Fibroblast of lung (primary cell): ENCODE measurements at places on chromosomes 12 and 14. TPM values are rescaled to one million over a fixed set of nuclear protein-coding genes. Genes with fewer than 3 reads are reported as not detected.
A peak's percentile ranks its signal among the peaks of the same experiment; 100 is the strongest.

DNA sequence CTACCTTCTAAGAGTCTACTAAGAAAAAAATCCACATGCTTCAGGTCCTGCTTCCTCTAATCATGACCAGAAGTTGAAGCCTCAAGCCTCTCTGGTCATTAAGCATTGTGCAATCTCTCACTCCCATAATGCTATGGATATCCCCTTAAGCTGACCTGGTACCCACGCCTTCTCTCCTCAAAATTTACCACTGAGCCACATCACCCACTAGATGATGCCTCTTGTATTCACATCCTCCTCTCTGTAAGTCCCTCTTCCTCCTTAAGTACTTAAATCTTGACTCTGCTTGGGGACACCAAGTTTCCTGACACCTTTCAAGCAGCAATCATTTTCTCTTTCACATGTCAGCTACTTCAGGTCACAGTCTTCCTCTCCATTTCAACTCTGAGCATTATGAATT, 9.8 kb downstream of the GALNT4 start:
- H3K27ac ChIP-seq = no peak overlapping the region
- no peaks in the 10 kb centered on the region for H3K4me1 ChIP-seq
- no peak for DNase-seq
- no peak overlapping the region for H3K4me3 ChIP-seq
- no peaks in the 10 kb centered on the region for H3K36me3 ChIP-seq

DNA sequence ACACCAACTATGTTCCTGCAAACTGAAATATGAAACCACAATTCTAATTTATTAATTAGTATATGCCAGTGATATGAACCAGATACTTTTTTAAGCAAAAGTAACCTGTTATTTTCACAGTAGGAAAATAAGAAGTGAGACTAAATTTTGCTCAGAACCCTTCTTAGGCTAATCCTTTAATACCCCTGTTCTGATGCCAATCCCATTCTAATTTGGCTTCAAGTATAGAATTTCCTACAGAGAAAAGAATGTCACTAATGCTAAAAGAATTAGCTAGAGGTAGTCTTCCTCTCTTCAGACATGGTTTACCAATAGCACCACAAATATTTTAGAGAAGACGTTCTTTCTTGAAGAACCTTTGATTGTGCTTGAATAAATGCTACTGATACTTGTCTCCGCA, 758.4 kb downstream of the FLRT2 start:
- H3K4me1 ChIP-seq = no peaks in the 10 kb centered on the region
- no peaks in the 10 kb centered on the region for H3K36me3 ChIP-seq
- no peaks in the 10 kb centered on the region for H3K27me3 ChIP-seq
- H3K4me3 ChIP-seq = no peak overlapping the region
- no peak for DNase-seq
- no peak overlapping the region for H3K27ac ChIP-seq

DNA sequence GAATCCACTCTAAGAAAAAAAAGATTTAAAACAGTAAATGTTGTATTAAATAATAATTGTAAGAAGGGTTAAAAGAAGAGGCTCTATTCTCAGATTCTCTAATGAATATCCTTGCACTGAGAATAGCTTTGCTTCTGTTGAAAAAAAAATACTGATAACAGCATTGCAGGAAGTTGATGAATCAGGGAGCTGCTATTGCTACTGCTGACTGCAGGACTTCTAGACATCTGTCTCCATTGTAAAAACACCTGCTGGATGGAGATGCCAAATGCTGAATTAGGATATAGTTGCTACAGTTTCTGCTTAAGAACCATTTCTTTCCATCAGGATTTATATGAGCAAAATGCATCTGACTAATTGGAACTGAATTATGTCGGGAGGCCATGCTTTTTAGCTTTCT, 50.3 kb upstream of the ANP32D start:
- peak; percentile 37 for DNase-seq
- H3K4me1 ChIP-seq = no peaks in the 10 kb centered on the region
- H3K27me3 ChIP-seq = no peaks in the 10 kb centered on the region
- no peak overlapping the region for H3K27ac ChIP-seq
- no peaks in the 10 kb centered on the region for H3K36me3 ChIP-seq

DNA sequence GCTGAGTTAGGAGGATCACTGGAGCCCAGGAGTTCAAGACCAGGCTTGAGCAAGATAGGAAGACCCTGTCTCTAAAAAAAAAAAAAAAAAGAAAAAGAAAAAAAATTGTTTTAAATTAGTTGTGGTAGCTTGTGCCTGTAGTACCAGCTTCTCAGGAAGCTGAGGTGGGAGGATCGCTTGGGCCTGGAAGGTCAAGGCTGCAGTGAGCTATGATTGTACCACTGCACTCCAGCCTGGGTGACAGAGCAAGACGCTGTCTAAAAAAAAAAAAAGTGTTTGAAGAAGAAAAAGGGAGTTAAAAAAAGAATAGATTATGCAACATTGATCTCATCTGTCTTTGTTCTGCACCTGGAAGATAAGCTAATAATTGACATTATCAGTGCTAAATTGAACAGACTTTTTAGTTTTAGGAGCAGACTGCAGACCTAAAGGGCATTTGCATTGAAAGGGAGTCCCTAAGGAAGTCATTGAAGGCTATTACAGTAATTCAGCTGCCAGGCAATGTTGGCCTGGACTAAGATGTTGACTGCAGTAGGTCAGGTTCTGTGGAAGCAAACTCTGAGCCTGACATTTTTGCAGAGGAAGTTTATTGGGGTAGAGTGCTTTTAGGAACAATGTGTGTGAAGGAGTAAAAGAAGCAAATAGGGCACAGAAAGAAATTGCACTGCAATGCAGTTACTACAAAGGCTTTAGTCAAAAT, 215.8 kb downstream of the PCNX1 start:
- H3K4me1 ChIP-seq = peaks cover 2% of the 10 kb centered on the region
- H3K27ac ChIP-seq = no peak overlapping the region
- no peaks in the 10 kb centered on the region for H3K27me3 ChIP-seq
- no peak overlapping the region for H3K4me3 ChIP-seq

DNA sequence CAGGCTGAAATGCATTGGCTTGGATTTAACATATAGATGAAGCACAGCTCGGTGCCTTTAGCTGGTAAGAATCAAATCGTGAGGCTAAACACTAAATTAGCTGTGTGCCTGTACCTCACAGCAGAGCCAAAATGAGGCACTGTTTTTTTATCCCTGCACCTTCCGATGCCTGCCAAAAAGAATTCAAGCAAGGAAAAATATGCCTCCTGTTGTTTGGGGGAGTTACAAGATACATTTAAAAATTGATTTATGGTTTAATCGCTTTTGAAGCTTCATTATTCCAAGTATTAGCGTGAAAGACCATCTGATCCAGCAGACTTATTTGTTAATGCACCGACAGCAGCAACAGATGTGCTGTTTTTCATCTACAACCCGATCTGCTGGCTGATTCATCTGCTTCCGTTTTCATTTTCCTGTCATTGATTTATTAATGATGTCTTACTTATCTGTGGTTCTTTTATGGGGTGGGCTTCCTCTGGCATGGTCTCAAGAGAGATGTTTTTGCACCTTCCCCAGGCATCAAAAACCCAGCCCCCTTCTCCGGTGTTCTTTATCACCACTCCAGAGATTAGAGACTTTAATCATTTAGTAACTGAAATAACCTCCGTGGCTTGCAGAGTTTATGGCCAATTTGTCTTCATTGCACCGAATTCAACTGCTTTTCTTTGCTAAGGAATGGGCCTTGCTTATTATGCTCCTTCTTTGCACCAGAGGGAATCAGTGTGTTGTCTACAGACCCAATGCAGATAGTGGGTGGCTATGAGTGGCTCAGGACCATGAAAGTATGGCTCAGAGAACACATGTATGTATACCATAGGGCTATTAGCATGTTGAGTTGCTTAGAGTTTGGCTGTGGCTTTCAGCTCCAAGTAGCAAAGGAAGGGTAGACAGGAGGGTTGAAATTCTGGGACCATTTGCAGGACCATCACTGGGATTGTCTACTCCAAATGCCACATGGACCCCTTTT, 166.8 kb upstream of the TMEM260 start:
- no peak overlapping the region for H3K4me3 ChIP-seq
- no peak for DNase-seq
- H3K27me3 ChIP-seq = peaks cover 3% of the 10 kb centered on the region
- no peaks in the 10 kb centered on the region for H3K4me1 ChIP-seq

- no peaks in the 10 kb centered on the region for H3K36me3 ChIP-seq
- peak; percentile 16 for DNase-seq
- H3K27ac ChIP-seq = peak overlapping the region; percentile 88
- no peaks in the 10 kb centered on the region for H3K27me3 ChIP-seq
Measured at GRCh38 chr12:16348435-16349130, 1.1 kb downstream of the MGST1 start.

DNA sequence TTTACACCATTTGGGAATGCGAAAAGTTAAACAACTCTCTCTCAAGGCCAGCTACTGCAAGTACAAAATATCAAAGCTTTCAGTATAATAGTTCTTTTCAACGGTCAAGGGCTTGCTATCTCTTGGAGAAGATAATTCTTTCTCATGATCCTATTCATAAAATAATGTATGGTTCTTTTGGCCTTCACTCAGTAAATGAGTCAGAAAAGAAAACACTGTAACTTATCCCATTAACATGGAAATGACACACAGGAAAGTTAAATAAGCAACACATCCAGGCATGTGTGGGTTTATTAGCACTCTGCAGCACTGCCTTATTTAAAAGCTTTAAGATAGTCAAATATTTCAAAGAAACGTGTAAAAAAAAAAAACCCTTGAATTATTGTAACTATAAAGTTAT, 36.9 kb downstream of the ZFC3H1 start:
- H3K36me3 ChIP-seq = peaks cover 14% of the 10 kb centered on the region
- H3K27ac ChIP-seq = no peak overlapping the region
- no peak overlapping the region for H3K4me3 ChIP-seq

DNA sequence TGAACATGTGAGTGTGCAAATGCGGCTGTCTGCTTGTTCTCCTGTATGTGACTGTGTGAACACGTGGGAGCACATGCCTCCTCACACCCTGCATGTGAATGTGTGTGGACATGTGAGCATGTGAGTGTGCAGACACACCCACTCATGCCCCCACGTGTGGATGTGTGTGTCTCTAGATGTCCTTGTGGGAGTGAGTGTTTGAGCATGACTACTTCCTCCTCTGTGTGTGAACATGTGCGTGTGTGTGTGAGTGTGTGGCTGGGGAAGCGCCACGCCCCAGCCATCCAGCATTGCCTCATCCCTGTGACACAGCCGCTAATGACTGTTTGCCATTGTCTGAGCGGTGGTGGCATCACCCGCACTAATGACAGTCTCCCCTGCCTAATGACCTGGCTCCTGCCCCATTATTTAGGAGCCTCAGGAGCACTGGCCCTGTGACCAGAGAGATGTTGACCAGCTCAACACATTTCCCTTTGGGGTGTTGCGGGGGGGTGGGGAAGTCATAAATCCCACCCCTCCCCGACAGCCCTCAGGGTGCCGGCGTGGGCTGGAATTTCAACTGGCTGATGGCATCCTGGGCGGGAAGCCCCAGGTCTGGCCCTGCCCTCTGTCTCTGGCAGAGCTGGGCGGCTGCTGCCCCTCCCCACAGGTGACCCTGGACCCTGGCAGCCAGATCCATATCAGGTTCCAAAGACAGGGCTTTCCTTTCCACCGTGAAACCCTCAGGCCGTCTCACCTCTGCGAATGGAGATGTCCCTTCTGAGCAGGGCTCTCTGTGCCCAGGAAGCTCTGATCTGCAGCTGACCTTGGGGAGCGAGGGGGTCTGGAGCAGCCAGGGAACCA, 11.5 kb upstream of the KRT80 start:
- H3K36me3 ChIP-seq = no peaks in the 10 kb centered on the region
- H3K4me1 ChIP-seq = peaks cover 20% of the 10 kb centered on the region
- no peaks in the 10 kb centered on the region for H3K27me3 ChIP-seq
- H3K27ac ChIP-seq = no peak overlapping the region

DNA sequence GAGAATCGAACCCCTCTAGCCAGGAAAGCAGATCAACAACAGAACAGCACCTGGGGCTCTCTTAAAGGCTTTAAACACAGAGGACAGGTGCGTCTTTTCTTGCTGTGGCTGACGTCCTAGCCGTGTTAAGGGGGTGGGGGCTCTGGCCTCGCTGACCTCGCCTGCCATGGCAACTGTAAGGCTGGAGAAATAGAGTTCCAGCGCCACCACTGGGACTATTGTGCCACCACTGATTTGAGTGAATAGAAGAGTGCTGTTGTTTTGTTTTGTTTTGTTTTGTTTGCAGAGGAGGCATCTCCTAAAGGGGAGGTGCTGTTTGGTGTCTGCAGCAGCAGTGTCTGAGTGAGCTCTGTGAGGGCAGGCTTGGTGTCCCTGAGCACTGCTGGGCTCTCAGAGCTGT, 34.2 kb upstream of the PRMT8 start:
- H3K36me3 ChIP-seq = no peaks in the 10 kb centered on the region
- no peak overlapping the region for H3K4me3 ChIP-seq
- no peak overlapping the region for H3K27ac ChIP-seq

GRCh38 chr14:105490267-105490571, 827 bp upstream of the TEDC1 start:
- no peak for DNase-seq
- H3K36me3 ChIP-seq = no peaks in the 10 kb centered on the region
- peak overlapping the region; percentile 66 for H3K4me3 ChIP-seq
- peaks cover 19% of the 10 kb centered on the region for H3K27me3 ChIP-seq
- peaks cover 4% of the 10 kb centered on the region for H3K4me1 ChIP-seq

DNA sequence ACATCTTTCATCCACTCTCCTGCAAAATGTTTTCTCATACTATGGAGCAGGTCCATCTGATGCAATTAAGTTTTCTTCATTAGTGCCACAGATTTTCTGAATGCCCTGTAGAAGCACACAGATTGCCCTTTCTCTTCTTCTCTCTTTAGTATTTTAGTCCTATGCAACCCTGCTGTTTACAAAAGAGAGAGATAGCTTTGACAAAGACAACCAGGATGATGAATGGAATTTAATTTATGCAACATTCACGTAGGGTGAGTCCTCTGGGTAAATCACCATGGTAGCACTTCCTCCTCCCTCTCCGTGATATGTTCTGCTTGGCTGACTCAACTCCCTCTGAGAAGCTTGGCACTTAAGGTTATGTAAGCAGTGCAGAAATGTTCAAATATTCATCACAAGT, 400.9 kb upstream of the PDE3A start:
- no peaks in the 10 kb centered on the region for H3K27me3 ChIP-seq
- DNase-seq = peak; percentile 99
- peaks cover 6% of the 10 kb centered on the region for H3K4me1 ChIP-seq

DNA sequence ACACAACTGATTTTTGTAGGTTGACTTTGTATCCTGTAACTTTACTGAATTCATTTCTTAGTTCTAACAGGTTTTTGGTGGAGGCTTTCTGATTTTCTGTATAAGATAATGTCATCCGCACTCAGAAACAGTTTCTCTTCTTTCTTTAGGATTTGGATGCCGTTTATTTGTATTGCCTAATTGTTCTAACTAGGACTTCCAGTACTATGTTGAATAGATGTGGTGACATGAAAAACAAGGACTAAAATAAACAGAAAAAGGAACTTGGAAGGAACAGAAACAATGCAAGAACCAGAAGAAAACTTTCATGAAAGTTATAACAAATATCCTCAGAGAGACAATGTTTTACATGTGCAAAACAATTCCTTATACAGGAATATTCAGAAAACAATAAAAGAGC, 100.3 kb downstream of the GTF2A1 start:
- H3K4me3 ChIP-seq = no peak overlapping the region
- H3K4me1 ChIP-seq = no peaks in the 10 kb centered on the region
- no peaks in the 10 kb centered on the region for H3K27me3 ChIP-seq
- no peak overlapping the region for H3K27ac ChIP-seq
- DNase-seq = no peak

The PMCH gene
- not detected in 2 replicates for total RNA-seq

The CCDC38 gene
- total RNA-seq = not detected in 2 replicates

The HHIPL1 gene
- total RNA-seq = 7.7 and 9.9 TPM in 2 replicates

The TEAD4 gene
- 6.3 and 7.4 TPM in 2 replicates for total RNA-seq

The KRT82 gene
- total RNA-seq = not detected in 2 replicates

The B4GALNT1 gene
- total RNA-seq = 0.51 and 2.3 TPM in 2 replicates

The SPIC gene
- not detected in 2 replicates for total RNA-seq

The RBP5 gene
- 0.26 TPM in 1 of 2 replicates, not detected in the other for total RNA-seq
